Type B pancreatic cell (in vitro differentiated cells): ENCODE measurements at places on chromosomes 2 and 18. TPM values are rescaled to one million over a fixed set of nuclear protein-coding genes. Genes with fewer than 3 reads are reported as not detected.

- DNase-seq = no peak
Measured at GRCh38 chr18:52435301-52435700, 95.3 kb downstream of the DCC start.

- no peak for DNase-seq
Measured at GRCh38 chr2:23211987-23212583, 172.9 kb upstream of the KLHL29 start.

CFC1 gene
- total RNA-seq = 25.5 and 27.1 TPM in 2 replicates

LHCGR gene
- total RNA-seq = 0.40 and 0.92 TPM in 2 replicates

DNA sequence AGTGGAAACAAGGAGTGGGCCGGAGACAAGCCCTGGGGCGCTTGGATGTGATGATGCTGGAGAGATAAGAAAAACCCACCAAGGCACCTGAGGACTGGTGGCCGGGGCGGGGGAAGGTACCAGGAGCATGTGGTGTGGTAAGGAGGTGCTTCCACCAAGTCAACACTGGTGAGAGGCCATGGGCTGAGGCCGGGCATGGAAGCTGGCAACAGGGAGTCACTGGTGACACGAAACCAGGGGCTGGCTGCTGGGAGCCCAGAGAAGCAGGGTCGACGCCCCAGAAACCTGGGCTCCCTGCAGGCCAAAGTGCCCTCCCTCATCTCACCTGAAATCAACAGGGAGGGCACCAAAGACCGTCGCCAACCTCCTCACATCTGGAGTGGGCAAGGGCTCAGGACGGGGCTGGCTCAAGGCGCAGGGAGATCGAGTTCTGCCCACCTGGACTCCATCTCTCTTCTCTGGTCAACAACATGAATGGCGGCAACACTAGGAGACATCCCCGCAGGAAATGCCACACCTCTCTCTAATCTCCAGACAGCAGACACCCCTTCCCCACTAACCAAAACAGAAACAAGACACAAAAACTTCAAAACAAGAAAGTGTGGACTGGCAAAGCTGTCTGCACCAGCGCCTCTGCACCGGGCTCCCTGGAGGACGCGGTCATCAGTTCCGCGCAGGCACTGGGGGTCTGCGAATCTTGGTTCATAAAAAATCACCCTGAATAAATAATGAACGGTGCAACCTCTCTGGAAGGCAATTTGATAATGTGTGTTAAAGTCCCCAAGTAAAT is 185.5 kb downstream of the HDAC4 start:
- no peak for DNase-seq

MSTN gene
- 1.4 TPM in 1 of 2 replicates, not detected in the other for total RNA-seq

- DNase-seq = no peak
Measured at GRCh38 chr2:152402780-152403759, 68.1 kb downstream of the FMNL2 start.

- DNase-seq = no peak
Measured at GRCh38 chr2:239389414-239390329, 11.1 kb downstream of the HDAC4 start.

GRCh38 chr18:68676913-68677312 is 38.0 kb downstream of the TMX3 start:
- no peak for DNase-seq

DNA sequence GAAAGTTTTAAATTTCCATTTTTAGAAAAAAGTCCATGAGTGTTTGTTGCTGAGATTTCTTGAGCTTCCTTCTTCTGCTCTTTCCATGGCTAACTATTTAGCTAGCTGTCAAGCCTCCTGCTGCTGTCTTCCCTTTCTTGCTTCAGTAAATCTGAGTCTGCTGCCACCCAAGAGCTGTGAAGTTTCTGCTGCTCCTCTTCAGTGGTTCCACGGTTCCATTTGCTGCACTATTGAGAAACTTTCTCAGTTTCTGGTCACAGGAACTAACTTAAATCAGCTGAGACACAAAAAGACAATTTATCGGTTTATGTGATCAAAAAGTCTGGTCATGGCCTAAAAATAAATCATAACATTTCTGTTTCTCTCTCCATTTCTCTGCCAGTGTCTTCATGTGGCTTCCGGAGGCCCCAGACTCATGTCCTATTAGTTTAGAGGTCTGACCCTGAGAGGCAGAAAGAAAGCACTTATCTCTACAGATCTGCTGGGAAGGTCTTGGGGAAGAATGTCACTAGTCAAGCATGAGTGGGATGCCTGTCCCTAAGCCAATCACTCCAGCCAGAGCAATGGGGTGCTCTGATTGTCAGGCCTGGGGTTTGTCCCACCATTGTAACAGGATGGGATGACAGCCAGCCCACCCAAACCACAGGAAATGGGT is 73.0 kb upstream of the ARL4C start:
- DNase-seq = no peak

HOXD10 gene
- total RNA-seq = 0.19 and 0.56 TPM in 2 replicates

DNA sequence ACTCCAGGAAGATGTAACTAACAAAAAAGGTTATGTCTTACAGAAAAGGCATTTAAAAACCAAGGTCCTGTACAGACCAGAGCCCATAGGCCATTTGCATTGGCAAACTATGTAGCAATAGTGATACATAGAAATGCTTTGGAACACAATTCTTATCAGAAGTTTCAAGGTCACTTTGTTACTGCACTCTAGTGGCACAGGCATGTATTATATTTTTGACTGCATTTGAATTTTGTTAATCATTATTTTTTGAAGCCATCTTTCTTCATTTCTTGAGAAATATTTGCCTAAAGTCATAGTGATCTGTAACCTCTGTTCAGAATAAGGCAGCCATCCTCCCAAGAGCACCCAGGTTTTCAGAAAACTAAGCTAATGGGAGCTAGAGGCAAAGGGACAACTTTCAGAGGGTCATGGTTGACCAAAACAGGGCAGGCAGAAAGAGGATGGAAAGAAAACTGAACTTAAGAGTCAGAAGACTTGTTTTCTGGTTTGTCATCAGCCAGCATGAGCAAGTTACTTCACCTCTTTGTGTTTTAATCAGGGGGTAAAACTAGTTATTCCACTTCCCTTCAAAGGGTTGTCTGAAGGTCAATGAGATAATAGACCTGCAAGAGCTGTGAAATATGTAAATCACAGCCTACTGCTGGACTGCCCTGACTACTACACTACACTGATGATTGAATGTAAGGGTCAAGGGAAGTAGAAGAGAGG is 41.5 kb downstream of the SLC38A11 start:
- DNase-seq = no peak

GRCh38 chr2:239594772-239595608 is 194.2 kb upstream of the HDAC4 start:
- peak; percentile 60 for DNase-seq

DNA sequence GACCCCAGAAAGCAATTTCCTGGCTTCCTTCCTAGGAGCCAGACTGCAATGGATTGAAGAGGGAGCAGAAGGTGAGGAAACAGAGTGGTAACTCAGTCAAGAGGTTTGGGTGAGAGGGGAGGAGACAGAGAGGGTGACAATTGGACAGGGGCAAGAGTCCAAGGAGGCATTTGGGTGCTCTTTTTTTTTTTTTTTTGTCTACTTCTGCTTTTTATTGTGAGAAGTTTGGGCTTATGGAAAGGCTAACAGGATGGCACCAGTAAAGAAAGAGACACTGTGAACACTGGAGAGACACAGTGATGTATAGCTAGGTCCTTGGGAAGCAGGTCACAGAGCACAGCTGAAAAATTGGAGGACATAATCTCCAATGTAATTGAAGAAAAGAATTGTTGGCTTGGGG is 25.0 kb downstream of the CYBRD1 start:
- DNase-seq = no peak

DNA sequence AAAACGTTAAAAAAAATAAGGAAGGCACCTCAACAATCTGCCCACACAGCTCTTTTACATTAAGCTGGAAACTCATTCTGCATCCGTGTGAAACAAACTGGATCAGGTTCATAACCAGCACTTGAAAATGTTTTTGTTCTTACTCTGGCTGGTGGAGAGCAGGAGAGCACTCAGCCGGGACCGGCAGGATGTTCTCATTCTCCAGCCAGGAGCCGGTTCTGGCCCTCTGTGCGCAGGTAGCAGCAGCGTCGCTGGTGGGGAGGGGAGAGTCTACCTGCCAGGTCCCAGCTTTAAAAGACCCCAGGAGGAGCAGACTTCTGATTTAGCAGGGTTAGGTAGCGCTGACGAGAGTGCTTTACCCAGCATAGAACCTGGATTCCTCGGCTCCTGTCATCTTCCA is 834.9 kb upstream of the SALL3 start:
- no peak for DNase-seq

DUSP19 gene
- total RNA-seq = 4.0 and 6.2 TPM in 2 replicates

MEP1B gene
- total RNA-seq = 1.7 and 2.7 TPM in 2 replicates

GRCh38 chr18:61896757-61897156 is 4.0 kb upstream of the RNF152 start:
- DNase-seq = no peak

GRCh38 chr2:8433390-8433789 is 248.5 kb upstream of the ID2 start:
- no peak for DNase-seq

GRCh38 chr2:202344178-202344577 is 31.9 kb upstream of the BMPR2 start:
- no peak for DNase-seq

FBXO41 gene
- total RNA-seq = 5.2 and 5.5 TPM in 2 replicates

OTOS gene
- total RNA-seq = not detected in 2 replicates

DNA sequence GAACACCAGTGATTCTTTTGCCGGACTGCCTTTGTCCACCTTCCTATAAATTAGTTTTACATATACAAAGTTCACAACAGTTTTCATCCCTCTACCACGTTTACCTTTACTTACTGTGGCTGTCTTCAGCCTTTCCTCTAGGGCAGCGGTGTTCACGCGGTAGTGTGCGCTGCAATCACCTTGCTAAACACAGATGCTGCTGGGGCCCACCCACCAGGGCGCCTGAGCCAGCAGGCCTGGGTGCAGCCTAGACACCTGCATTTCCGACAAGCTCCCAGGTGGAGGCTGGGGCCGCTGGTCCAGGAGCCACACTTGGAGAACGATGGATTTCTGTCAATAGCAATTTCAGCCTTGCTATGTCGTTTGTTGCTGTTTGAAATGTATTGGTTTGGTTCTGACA is 83.1 kb downstream of the NDUFA10 start:
- DNase-seq = no peak

FABP1 gene
- total RNA-seq = 28.2 and 56.2 TPM in 2 replicates

DNA sequence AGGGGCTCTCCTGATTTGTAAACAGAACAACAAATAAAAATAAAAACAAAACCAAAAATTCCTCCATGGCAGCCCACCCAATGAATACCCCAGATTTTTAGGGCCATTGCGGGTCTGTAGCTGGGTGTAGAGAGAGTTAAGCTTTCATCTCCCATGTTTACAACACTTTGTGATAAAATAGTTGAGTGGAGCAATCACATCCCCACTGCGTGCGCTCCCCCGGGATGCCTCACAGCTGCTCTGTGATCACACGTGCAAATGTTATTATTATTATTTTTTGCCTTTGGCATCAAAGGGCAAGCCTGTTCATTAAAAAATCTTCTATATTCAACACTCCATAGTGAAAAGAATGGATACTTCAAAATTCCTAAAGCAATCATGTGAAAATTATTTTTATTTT is 118.0 kb downstream of the MBP start:
- DNase-seq = no peak

GRCh38 chr2:84201158-84201557 is 257.9 kb downstream of the SUCLG1 start:
- DNase-seq = no peak

GAREM1 gene
- total RNA-seq = 17.8 and 20.7 TPM in 2 replicates

GRCh38 chr2:8436585-8436984 is 245.3 kb upstream of the ID2 start:
- no peak for DNase-seq

- DNase-seq = no peak
Measured at GRCh38 chr2:119809339-119810048, 49.8 kb downstream of the PTPN4 start.

GRCh38 chr2:100577777-100578176 is 15.0 kb downstream of the PDCL3 start:
- DNase-seq = no peak

DNA sequence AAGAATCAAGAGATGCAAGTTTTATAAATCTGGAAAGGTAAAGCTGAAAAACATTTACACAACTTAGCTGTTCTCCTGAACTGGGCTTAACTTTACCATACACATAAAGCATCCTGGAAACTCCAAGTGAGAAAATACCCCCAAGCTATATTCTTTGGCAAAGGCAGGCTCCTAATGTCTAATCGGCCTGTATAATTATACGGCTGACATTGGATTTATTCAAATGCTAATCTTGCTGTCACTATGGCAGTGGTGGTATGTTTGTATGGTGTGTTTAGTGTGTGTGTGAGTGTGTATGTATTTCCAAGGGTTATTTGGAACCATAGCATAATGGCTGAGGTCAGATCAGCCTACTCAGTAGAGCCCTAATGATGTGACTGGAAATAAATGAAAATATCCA is 1031.8 kb upstream of the ZEB2 start:
- DNase-seq = no peak

GRCh38 chr2:190974629-190975361 is 39.2 kb downstream of the STAT1 start:
- DNase-seq = no peak

DNA sequence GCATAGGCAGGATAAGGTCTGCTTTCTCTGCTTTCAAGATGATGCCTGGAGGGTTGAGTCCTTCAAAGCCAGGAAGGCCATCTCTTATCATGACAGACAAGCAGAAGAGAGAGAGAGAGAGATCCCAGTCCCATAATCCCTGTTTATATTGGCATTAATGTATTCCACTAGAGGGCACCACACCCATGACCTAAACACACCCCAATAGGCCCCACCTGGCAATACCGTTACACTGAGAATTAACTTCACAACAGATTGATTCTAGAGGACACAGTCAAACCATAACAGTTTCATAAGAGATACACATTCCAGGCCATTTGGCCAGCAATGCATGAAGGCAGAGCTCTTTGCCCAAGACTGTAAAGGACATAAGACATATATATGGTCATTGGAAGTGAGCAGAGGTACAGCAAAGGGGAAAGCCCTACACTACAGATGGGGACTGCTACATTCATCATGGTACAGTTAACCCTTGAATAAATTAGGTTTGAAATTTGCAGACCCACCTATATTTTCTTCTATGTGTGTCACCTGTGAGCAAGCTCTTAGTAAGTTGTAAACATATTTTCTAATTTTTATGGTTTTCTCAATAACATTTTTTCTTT is 1516.1 kb downstream of the RPIA start:
- DNase-seq = no peak

- no peak for DNase-seq
Measured at GRCh38 chr2:85032621-85033020, 61.7 kb downstream of the KCMF1 start.

DNA sequence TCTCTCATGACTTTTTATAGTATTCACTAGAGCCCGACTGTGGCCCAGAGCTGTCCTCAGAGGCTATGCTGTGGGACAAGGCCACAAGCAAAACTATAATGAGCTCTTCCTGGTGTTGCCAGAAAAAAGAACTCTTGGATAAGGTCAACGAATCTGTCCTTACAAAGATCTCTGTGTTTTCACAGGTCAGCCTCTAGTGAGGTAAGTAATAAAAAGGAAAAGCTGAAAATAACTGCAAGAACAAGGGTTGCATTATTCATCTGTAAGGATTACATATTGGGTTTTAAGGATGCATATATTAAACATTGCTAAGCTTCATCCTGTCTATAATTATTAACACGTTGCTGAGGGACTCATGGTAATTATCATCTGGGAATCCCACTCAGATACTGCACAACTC is 62.8 kb upstream of the ATL2 start:
- DNase-seq = no peak

RAD51AP2 gene
- total RNA-seq = 0.12 TPM in 2 replicates
